IPS DF 6.9 (cell line): ENCODE measurements at places on chromosomes 6 and 20.

DNA sequence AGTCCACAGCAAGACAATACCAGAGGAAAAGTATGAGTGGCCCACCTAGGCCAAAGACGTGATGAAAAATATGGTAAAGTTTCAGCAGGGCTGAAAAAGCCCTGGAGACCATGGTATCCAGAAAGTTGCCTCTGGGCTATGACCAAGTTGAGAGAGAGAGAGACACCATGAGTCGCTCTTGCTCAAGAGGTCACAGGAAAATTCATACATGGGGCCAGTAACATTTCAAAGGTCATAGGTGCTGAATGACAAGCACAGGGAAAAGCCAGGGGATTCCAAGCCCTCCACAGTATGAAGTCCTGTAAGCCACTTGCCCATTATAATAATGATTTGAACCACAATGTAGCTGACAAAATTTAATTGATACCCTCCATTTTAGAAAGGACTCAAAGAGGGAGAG, 657.7 kb upstream of the CITED2 start:
- no peak for DNase-seq

DNA sequence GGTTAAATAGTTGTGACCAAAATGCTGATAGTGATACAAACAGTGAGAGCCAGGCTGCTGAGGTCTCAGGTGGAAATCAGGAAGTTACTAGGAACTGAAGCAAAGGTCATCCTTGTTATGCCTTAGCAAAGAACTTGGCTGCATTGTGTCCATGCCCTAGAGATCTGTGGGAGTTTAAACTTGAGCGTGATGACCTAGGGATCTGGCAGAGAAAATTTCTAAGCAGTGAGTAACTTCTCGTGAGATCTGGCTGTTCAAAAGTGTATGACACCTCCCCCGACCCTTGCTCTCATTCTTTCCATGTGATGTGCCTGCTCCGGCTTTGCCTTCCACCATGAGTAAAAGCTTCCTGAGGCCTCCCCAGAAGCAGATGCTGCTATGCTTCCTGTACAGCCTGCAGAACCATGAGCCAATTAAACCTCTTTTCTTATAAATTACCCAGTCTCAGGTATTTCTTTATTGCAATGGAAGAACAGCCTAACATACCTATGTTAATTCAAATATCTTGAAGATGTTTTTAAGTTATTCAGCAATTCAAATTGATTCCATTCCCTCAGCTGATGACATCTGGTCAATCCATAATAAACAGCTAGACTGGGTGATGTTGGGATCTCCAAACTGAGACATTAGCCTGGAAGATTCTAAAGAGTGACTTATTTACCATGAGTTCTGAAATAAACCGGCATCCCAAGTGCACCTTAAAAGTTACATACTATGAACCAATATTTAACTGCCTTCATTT, 33.8 kb downstream of the KIF16B start:
- no peak for DNase-seq

DNA sequence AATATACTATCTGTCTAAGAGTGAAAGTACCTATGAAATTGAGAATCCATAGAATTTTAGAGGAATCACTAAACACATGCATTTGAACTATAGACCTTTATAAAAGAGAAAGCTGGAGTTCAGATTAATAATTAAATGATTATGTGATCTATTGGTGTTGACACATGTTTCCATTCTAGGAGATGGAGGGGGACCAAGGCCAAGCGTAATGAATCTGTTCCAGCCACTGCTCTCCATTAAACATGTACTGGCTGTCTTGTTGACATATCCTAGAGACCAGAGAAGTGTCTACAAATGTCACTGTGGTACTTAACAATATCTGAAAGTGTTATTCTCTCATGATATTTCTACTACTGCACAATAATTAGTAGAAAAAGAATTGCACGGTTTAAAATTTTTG, 432.4 kb downstream of the BMP2 start:
- DNase-seq, result no peak

- no peak for DNase-seq
Measured at GRCh38 chr20:49825521-49826033, 12.9 kb downstream of the SLC9A8 start.

DNA sequence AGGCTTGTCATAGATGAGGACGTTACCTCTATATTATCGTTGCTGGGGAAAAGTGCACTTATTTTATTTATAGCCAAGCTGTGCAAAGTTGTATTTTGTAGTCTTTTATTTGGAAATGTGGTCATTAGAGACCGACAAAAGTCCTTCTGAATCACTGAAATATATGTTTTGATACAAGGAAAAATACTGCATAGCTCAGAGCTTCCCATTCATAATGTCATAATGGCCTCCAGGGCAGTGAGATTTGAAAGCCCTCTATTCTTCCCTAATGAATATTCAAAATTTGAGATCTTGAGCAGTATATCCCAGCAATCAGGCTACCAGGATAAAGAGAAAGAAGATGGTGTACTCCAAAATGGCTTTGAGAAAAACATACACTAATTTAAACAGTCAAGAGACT, 64.6 kb downstream of the CAP2 start:
- no peak for DNase-seq

- no peak for DNase-seq
Measured at GRCh38 chr6:35775031-35775430, 1.4 kb upstream of the CLPSL2 start.

- DNase-seq, result no peak
Measured at GRCh38 chr6:137414599-137414998, 79.6 kb downstream of the OLIG3 start.

- no peak for DNase-seq
Measured at GRCh38 chr20:16020971-16021370, 552.3 kb downstream of the KIF16B start.

- no peak for DNase-seq
Measured at GRCh38 chr6:91826128-91826527, 1239.3 kb upstream of the MAP3K7 start.

- no peak for DNase-seq
Measured at GRCh38 chr20:38218566-38218885, 42.0 kb downstream of the KIAA1755 start.

DNA sequence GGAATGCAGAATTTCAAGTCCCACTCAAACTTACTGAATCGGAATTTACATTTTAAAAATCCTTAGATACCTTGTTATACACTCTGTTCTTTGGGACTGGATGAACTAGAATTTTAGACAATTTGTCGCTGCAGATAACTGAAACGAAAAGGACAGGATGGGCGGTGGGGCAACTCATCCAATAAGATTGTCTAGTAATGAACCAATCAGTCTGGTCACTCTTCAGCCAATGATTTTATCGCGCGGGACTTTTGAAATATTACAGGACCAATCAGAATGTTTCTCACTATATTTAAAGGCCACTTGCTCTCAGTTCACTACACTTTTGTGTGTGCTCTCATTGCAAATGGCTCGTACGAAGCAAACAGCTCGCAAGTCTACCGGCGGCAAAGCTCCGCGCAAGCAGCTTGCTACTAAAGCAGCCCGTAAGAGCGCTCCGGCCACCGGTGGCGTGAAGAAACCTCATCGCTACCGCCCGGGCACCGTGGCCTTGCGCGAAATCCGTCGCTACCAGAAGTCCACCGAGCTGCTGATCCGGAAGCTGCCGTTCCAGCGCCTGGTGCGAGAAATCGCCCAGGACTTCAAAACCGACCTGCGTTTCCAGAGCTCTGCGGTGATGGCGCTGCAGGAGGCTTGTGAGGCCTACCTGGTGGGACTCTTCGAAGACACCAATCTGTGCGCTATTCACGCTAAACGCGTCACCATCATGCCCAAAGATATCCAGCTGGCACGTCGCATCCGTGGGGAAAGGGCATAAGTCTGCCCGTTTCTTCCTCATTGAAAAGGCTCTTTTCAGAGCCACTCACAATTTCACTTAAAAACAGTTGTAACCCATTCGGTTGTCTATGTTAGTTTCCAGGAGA, 41.9 kb upstream of the HFE start:
- DNase-seq, result no peak

DNA sequence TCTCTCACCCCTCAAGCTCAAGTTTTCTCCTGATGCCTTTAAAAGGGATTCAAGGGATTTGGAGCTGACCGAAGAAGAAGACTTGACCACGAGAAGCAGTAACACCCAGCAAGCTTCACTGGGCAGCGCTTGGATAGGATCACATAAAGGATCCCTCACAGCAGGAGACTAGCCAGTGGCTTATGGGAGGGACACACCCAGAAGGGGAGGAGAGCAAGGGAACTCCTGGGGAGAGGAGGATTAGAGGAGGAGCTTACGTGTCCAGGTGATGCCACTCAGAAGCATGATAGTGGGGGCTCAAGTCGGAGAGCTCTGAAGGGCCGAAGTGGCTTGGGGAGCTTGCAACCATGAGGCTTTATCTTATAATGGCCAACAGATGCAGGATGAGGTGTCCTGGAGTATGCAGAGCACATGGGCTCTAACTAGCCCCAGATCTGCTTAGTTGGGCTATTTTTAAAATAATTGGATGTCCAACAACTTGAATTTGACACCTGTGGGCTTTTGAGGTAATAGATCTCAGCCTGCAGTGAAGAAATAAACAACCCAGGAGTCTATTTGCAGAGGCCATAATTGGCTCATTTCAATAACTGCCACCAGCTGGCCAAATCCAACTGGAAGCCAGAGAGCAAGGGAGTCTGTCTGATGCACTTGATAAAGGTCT, 137.9 kb upstream of the EXOC2 start:
- DNase-seq, result no peak

- no peak for DNase-seq
Measured at GRCh38 chr6:139153855-139154254, 19.0 kb downstream of the HECA start.

DNA sequence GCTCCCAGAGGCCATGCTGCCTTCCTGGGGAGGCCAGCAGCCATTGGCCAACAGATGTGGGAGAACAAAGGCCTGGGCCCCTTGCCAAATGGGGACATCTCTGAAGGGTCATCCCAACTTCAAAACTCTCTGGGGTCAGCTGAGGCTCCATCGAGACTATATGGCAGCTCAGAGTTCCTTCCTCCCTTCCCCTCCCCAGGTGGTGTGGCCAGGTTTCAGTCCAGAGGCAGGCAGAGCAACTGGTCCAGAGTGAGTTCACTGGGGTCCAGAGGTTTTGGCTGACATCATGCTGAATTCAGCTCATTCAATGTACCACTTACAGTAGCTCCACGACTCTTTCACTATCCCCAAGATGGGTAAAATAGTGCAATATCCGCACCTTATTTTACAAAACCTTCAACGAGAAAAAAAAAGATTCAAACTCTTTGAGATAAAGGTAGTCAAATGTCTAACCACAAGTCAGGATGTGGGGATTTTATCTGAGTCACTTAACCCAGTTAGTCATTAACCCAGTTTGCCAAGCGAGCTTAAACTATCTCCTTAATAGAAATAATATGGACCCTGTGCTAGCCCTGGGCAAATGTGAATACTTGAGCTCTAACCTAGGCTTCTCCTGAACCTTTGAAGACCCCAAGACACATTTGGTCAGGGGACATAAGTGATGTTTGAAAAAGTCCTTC, 108.4 kb upstream of the PLEKHG1 start:
- no peak for DNase-seq

DNA sequence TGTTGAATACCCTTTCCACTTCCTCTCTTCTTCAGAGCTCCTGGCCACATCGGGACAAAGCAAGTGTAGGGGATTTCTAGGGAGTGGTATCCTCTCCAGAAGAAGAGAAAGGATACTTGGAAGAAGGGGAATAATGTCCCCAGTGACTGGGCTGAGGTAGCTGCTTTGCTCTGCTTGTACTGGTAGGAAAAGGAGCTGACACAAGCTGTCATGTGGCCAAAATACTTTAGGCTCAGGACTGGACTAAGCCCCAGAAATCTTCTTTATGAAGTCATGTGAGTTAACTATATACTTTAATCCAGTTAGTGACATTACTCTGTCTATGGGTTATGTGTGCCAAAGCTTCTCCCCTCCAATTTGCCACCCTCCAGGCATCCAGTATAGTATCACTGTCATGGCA, 40.5 kb downstream of the AKIRIN2 start:
- no peak for DNase-seq

DNA sequence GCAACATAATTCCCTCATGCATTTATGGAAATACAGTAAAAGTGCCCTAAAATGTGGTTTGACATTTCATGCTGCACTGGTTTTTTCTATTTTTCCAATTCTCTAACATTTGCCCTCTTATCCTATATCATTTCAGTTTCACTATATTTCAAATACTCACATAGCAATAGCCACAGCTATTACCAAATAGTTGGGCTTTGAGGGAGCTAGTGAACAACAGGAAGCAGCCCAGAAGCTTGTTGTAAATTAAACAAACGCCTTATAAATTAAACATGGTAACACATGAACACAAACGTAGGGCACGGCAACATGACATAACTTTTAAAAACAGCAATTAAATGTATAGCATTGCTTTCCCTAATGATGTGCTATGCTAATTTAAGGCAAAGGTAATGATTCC, 469.0 kb downstream of the CDC5L start:
- no peak for DNase-seq

DNA sequence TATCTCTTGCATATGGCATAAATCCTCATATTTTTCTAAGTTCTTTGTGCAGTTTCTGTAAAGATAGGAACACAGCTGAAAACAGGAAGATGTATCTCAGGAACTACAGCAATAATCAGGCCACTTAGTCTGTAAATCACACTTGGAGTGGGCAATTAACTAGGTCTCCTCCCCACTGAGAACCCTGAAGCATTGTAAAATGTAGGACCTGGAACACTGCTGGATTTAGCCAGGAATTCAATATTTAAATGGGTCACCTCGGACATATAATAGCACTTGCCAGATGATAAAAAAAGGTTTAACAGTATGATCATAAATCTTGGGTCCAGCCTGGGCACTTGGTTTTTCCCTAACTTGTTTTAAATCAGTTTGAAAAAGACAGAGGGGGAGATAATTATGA, 155.0 kb downstream of the GRM1 start:
- DNase-seq, result no peak

DNA sequence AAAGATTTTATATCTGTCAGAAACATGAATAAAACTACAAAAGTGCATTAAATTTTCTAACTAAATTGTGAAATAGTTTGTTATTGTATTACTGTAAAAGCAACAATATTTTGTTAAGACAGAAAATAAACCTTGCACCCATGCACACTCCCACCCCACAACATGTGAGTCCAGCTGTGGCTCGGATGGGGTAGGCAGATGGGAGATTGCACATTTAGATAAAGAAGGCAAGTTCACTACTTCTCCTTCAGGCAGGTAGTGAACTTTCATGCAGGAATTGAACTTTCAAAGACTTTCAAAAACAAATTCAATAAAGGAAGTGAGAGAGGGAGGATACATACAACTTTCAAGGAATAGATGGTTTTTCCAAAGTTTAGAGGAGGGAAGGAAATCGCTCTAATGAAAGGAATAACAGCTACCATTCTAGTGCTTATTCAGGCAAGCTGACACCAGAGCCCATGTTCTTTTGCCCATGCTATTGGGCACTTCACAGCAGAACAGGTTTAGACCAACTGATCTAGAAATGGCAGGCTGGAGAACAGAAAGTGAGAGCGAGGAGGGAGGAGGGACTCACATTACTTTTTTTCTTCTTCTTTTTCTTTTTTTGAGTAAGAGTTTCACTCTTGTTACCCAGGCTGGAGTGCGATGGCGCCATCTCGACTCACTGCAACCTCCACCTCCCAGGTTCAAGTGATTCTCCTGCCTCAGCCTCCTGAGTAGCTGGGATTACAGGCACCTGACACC, 28.5 kb downstream of the SF3B5 start:
- DNase-seq, result no peak

- no peak for DNase-seq
Measured at GRCh38 chr6:36455486-36456027, 12.8 kb downstream of the KCTD20 start.

GRCh38 chr6:114216789-114217467, 125.9 kb downstream of the HS3ST5 start:
- no peak for DNase-seq

GRCh38 chr20:38727607-38728190, 3.4 kb downstream of the SLC32A1 start:
- DNase-seq, result no peak

GRCh38 chr6:148811459-148811858, 64.6 kb downstream of the UST start:
- no peak for DNase-seq
